ENCODE measurements at places on chromosomes 13 and 19.

- no peak for DNase-seq
These were observed 7.5 kb downstream of the F10 start for GRCh38 chr13:113129921-113130750.

- DNase-seq: no peak
These were observed 33.1 kb downstream of the BICRA start for GRCh38 chr19:47641891-47642485.

- DNase-seq: no peak
These were observed 2.2 kb downstream of the DCUN1D2 start for GRCh38 chr13:113488283-113488682.

GRCh38 chr19:52695996-52696395 is 38.8 kb downstream of the ZNF611 start:
- DNase-seq: no peak

- no peak for DNase-seq
These were observed 227.3 kb downstream of the POU4F1 start for GRCh38 chr13:78376033-78376432.

DNA sequence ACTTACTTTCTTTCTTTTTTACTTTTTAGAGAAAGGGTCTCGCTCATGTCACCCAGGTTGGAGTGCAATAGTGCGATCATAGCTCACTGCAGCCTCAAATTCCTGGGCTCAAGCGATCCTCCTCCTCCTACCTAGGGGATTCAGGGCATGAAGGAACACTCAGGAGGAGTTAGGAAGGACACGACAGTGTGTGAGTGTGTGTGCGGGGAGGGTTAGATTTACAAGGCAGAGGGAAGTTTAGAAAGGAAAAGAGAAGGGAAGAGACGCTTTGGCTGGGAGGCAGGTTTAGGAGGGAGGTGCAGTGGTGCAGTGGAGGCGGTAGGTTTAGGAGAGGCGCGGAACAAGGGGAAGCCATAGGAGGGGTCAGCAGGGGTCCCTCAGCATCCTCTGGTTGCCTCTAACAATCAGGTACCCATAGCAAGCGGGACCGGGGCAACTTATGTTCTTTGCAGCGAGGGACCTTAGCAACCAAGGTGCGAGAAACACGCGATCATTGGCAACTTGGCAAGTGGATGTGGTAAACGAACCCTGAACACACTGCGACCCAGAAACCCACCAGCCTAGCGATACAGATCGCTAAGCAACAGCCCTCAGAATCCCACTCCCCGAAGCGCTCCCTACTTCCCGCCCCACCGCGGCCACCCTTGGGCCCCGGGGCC is 501 bp downstream of the SIRT2 start:
- no peak for DNase-seq

- DNase-seq: no peak
These were observed 34.9 kb downstream of the LRCH1 start for GRCh38 chr13:46587807-46588418.

GRCh38 chr19:15223649-15224361 is 8.4 kb downstream of the EPHX3 start:
- no peak for DNase-seq

GRCh38 chr13:114131583-114132418 is 622 bp downstream of the RASA3 start:
- DNase-seq: no peak

All from NCI-H2107 (cell line).